ENCODE measurements at places on chromosomes 6 and 20.

DNA sequence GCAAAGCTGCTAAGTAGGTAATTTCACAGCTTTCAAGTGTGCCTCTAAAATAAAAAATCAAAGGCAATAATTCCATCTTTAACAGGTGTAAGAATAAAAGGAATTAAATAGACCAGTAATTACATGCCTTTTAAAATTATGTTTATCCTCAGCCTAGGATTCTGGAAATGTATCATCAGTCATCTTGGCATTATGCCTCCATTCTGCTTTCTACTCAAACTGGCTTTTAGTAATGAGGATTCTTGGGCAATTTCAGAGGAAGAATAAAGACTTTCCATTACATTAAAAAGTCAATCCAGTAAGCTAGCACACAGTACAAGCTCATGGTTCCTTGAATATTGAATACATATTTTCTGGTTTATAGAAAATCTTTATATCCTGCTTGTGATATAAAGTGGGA is 44.7 kb downstream of the GSTA2 start:
- no peak for DNase-seq

DNA sequence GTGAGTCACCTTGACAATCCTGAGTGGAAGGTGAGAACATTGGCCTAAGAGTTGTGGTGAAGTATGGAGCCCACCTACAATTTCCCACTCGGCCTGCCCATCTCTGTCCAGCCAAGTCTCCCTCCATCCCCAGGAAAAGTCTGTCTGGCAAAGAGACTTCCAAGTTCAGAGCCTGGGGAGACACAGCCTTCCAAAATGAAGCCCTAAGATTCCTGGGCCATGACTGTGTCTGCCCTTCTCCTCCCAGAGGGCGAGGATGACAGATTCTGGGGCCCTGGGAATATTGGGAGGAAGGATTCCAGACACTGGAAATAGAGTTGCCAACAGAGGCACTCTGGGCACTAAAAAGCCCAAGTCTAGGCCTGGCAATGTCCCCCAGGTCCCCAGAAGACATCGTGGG is 176.8 kb downstream of the NFATC2 start:
- DNase-seq: no peak

- DNase-seq: no peak
Observed at GRCh38 chr6:121732641-121733040, 297.2 kb downstream of the GJA1 start.

DNA sequence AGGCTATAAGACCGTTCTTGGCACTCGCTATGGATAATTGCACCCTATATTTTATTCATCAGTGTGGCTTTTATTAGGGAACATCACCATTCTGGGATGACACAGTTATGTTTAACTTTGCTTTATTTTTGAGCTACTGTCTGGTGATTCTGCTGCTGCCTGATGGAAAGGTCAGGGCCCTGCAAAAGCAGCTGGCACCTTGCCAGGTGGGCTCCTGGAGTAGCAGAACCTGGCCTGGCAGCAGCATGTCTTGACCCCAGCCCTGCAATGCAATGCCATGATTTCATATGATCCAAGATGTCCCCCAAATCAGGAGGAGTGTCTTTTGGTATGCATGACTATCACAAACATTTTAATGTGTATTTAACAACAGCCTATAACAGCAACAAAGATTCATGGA is 228.4 kb upstream of the RSPO3 start:
- no peak for DNase-seq

DNA sequence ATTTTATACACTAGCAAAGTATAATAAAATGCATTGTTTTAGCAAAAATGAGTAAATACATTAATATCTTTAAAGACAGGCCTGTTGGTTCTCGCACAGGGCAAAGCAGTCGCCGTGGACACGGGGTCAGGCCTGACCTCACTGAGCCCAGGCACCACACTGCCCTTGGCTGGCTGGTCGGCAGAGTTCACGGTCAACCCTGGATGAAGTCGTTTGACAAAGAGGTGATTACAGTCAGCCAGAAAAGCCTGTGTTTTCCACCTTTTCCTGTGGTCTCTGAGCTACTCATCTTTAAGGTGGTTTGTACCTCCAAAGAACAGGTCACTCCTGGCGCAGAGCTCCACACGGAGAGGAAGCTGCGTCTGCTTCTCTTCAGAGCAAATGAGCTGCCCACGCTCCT is 191.5 kb downstream of the DLL1 start:
- no peak for DNase-seq

- no peak for DNase-seq
Observed at GRCh38 chr20:5918856-5919625, 31.3 kb downstream of the TRMT6 start.

GRCh38 chr6:36209606-36210005 is 13.1 kb downstream of the BRPF3 start:
- no peak for DNase-seq

DNA sequence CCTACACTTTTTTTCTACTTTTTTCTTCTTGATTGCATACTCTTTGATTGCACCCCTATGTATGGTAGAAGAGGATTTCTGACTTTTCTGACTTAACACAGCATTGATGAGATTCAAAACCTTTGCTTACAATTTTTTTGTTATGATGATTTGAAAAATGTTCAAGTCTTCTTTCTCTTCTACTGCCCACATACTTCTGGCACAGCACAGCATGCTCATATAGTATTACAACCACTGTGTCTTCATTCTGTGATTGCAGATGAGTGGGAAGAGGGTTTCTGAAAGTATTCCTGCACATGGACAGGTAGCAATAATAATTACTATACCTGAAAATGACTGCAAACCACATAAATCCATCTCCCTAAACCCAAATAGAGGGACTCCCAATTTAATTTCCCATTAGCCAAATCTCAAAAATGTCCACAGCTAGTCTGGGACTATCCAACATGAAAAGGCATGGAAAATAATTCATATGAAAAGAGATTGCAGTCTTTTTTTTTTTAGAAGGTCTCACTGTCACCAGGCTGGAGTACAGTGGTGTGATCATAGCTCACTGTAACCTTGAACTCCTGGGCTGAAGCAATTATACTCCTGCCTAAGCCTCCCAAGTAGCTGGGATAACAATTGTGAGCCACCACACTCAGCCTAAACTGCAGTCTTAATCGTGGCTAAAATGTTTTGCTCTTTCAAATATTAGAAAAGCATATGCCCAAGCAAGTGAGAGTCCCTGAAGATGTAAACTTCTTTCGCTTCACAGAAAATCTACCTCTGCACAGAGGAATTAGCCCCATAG is 15.9 kb upstream of the TENT5A start:
- DNase-seq: no peak

GRCh38 chr6:1572892-1573291 is 36.8 kb upstream of the FOXC1 start:
- DNase-seq: no peak

GRCh38 chr20:58130581-58130980 is 97.9 kb downstream of the ANKRD60 start:
- no peak for DNase-seq

GRCh38 chr20:50333131-50333670 is 142.6 kb downstream of the CEBPB start:
- DNase-seq: no peak

GRCh38 chr6:137970368-137970767 is 103.3 kb downstream of the TNFAIP3 start:
- DNase-seq: no peak

DNA sequence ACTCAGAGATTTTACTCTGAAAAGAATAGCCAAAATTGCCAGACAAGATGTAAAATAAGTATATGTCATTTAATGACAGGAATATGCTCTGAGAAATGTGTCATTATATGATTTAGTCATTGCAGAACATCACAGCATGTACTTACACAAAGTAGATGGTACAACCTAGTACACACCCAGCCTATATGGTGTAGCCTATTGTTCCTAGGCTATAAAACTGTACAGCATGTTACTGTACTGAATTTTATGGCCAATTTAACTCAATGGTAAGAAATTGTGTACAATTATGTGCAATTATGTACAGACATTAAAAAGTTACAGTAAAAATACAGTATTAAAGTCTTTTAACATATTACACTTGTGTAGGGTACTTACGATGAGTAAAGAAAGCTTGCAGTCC is 311.9 kb upstream of the EPHA7 start:
- DNase-seq: no peak

- no peak for DNase-seq
Observed at GRCh38 chr6:142210606-142211005, 63.5 kb downstream of the VTA1 start.

- DNase-seq: no peak
Observed at GRCh38 chr6:26187981-26188635, 100.9 kb downstream of the HFE start.

GRCh38 chr20:38970302-38970701 is 8.2 kb downstream of the DHX35 start:
- no peak for DNase-seq

GRCh38 chr20:61659994-61660346 is 405.7 kb downstream of the TAF4 start:
- no peak for DNase-seq

DNA sequence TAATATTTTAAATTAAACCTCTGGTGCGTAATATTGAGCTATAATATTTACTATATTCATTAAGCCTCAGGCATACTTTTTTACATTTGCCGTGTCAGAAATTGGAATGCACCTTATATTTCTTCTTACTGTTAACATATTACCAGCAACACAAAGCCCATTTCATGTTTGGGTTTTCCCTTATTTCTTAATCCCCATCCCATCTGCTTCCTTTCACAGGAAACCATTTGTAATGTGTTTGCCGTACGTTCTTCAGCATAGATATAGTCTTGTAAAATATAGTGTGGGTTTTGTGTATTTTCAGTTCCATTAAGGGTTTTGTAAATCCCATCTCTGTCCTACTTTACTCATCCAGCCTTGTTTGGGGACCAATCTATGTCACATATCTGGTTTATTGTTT is 6.5 kb downstream of the EYS start:
- no peak for DNase-seq

GRCh38 chr6:159446340-159446739 is 246.7 kb downstream of the SOD2 start:
- no peak for DNase-seq

- no peak for DNase-seq
Observed at GRCh38 chr6:84774157-84774984, 10.0 kb upstream of the TBX18 start.

DNA sequence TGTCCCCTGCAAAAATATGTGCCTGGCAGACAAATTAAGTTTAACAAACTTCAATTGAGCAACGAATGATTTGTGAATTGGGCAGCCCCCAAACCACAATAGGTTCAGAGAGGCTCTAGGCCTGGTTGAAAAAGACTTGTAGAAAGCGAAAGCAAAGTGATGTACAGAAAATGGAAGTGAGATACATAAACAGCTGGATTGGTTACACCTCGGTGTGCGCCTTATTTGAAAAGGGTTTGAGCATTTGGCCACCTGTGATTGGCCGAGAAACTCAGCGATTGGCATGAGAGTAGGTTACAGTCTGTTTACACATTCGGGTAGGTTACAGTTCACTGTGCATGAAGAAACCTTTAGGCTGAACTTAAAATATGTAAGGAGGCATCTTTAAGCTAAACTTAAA is 136.9 kb downstream of the CD83 start:
- DNase-seq: no peak

- no peak for DNase-seq
Observed at GRCh38 chr20:63932606-63933160, 23.5 kb downstream of the UCKL1 start.

- DNase-seq: no peak
Observed at GRCh38 chr6:111813237-111813636, 60.0 kb downstream of the FYN start.

DNA sequence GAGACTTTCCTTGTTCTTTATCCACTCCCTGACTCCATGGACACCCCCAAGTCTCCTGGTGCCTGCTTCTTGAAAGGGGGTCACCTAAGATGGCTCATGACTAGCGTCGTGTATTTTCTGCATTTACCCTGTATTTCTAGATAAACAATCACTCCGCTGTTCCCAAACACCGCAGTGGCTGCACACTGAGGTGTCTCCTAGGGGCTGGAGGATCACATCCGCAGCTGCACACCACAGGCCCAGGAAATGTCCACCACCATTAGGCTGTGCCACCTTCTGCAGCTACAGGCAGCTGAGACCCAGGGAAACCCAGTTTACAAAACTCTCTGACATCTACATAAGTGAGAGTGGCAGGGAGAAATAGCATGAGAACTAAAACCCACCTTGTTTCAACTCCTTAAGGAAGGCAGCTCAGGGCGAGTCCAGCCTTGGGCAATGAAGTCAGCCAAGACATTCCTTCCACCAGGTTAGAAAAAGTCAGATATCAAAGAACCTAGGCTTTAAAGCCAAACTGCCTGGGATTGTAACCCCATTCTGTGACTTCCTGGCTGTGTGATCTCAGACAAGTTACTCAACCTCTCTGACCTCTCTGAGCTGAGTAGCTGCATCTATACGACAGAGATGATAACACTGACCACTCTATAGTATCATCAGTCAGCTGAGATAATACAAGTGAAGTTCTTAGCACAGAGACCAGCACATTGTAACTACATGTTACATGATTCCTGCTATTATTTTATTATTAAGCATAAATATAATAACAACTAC is 102.2 kb downstream of the SNX5 start:
- DNase-seq: no peak

GRCh38 chr6:6624269-6624990 is 35.9 kb downstream of the LY86 start:
- DNase-seq: no peak

GRCh38 chr6:98847416-98847778 is 13.0 kb downstream of the POU3F2 start:
- no peak for DNase-seq

DNA sequence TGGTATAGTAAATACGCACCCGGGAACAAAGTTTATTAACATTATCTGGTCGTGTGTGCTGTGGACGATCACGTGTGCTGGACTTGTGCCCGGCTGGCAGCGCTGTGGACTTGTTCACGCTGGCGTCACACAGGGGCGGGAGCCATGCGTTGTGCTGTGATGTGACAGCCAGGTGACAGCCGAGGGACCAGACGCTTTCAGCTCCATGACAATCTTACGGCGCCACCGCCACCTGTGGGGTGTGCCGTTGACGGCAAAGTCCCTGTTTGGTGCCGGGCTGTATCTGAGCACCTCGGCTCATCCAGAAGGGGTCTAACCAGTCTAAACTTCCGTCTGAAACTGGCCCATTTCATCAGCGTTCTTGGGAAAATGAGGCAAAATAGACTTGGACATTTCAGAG is 25.2 kb downstream of the DLL1 start:
- DNase-seq: no peak

GRCh38 chr6:112221981-112222852 is 32.1 kb downstream of the LAMA4 start:
- no peak for DNase-seq

GRCh38 chr6:44642349-44642748 is 254.8 kb downstream of the CDC5L start:
- DNase-seq: no peak

GRCh38 chr6:73085443-73085871 is 139.8 kb downstream of the KHDC1L start:
- DNase-seq: no peak

DNA sequence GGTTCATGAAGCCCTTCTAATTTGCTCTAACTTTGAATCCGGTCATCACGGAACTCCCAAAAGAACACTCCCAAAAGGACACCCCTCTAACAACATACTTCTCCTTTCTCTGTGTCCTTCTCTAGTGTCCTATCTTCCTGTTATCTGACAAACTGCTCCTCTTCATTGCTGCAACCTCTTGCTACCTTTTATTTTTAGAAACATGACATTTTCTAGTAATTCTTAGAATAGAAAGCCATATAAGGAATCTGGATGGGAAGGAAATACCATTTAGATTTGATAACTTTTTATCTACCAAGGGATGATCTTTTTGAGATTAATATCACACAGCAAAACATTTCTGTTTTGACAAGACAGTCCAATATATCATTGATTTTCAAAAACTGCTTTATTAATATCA is 63.1 kb downstream of the COL12A1 start:
- no peak for DNase-seq
